ENCODE measurements at places on chromosomes 11 and 22. TPM values are rescaled to one million over a fixed set of nuclear protein-coding genes. Genes with fewer than 3 reads are reported as not detected.

FOLR3 gene
- not detected for total RNA-seq

FOLR2 gene
- not detected for total RNA-seq

DENND6B gene
- total RNA-seq = 2.1 TPM

TMEM191C gene
- total RNA-seq = 1.2 TPM

DDI1 gene
- not detected for total RNA-seq

All from vein endothelial cell (primary cell).